A549 (cell line): ENCODE measurements at places on chromosomes 11 and 22.
A peak's percentile ranks its signal among the peaks of the same experiment; 100 is the strongest.

GRCh38 chr11:91263496-91264365, 960.9 kb upstream of the FAT3 start:
- no peak for DNase-seq

GRCh38 chr11:109785714-109786113, 307.5 kb upstream of the ZC3H12C start:
- DNase-seq, result no peak

DNA sequence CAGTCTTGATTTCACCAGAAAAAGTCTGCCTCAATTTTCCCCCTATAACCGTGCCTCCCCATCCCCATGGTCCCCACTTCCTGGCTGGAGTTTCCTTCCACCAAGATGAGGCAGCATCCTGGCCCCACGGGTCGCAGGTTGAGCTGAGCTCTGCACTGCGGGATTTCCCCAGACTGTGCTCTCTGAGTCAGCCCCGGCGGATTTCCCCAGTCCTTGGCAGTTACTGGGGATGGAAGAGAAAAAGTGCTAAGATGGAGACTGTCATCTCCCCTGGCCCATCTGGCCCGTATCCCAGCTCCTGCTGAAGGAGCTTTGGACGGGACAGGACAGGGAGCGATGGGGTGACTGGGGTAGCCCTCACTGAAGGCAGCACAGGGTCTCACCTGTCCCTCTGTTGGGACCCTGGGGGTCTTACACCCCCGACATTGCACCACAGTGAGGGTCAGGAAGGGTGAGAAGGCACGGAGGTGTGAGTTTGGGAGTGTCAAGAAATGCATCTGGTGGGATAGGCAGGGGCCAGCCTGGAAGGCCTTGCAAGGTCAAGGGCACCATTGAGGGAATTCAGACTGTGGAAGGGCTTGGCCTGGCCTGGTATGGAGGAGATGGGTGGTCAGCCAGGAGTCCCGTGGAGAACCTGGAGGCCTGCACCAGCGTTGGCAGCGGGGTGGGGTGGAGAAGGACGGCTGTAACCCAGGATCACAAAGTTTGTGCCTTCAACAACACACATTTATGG, 36.5 kb downstream of the NADSYN1 start:
- peak; percentile 23 for DNase-seq

- no peak for DNase-seq
Measured at GRCh38 chr11:82732348-82732733, 1.3 kb downstream of the FAM181B start.

- no peak for DNase-seq
Measured at GRCh38 chr22:46122980-46123693, 27.2 kb upstream of the PPARA start.

GRCh38 chr11:5891216-5891800, 1.7 kb upstream of the OR52E5 start:
- DNase-seq, result peak; percentile 10

- no peak for DNase-seq
Measured at GRCh38 chr22:43502306-43502874, 90.6 kb downstream of the MPPED1 start.

DNA sequence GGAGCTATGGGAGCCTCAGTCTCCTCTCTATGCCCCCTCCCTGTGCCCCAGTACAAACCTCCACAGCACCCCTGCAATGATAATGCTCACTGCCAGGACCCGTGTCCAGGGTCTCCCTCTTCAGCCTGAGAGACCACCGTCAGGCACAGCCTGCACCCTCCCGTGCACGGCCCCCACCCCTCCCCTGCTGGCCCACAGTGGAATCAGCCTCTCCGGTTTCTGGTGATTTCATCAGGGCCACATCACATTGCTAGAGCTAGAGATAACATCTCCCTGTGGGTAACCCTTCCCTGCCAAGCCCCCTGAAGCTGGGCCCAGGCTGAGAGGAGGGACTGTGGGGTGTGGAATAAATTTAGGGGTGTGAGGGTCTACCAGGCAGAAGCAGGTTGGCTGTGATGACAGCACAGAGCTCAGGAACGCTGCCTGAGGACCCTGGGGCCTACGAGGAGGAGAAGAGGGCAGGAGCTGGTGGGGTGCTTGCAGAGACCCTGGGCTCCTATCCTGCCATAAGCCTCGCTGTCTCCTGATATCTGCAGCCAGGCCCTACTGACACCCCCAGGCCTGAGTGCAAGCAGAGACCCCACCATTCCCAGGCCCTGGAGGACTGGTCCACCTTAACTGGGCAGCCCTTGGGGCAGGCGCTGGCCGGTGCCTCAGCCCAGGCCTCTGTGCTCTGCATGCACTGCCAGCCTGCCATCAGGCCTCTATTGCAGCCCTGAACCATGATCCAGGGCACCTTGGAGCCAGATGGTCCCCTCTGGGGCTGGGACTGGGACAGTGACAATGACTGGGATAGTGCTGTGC, at the start of gene KLHDC7B:
KLHDC7B (plus strand) TSS at position 378 of the 804 bp plus-strand sequence; CDS start at position 723, 345 bp downstream.
- DNase-seq, result no peak

DNA sequence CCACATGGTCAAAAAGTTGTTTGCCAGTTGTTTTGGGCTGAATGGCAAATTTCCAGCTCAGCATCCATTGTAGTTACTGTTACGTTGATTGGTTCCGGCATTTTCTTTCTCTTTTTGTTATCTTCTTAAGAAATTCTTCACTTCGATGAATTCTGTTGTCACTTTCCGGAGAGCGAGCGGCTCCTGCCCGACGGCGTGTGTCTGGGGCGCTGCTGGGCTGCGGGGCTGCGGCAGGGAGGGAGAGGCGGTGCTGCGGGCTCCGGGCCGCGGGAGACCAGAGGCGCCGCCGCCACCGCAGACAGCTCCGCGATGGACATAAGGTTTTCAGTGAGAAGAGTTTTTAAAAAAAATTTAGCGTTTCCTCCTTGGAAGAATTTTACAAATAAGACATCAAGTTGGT, 117.4 kb downstream of the RRM1 start:
- no peak for DNase-seq

DNA sequence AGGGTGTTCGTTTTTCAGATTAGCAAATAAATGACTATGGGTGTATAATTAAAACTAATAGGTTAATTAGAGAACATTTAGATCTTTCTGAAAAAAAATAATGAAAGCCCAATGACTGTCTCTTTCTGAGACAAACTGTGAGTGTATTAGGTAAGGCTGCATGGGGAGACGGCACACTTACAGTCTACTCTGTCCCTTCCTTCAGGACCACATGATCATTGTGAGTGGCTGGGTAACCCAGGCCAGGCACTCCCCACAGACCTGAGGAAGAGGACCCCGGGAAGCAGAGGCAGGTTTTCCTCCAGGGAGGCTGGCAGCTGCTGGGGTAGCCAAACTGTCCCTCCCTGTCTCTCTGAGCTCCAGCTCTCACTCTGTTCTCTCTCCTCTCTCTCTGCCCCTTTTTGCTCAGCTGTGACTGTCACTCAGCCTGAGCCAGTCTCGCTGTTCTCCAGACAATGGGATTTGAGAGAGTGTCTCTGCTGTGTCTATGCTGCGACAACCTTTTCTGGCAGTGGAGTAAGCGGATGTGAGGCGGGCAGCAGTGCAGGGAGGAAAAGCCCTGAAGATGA, 83.1 kb upstream of the NCAM1 start:
- DNase-seq, result no peak

DNA sequence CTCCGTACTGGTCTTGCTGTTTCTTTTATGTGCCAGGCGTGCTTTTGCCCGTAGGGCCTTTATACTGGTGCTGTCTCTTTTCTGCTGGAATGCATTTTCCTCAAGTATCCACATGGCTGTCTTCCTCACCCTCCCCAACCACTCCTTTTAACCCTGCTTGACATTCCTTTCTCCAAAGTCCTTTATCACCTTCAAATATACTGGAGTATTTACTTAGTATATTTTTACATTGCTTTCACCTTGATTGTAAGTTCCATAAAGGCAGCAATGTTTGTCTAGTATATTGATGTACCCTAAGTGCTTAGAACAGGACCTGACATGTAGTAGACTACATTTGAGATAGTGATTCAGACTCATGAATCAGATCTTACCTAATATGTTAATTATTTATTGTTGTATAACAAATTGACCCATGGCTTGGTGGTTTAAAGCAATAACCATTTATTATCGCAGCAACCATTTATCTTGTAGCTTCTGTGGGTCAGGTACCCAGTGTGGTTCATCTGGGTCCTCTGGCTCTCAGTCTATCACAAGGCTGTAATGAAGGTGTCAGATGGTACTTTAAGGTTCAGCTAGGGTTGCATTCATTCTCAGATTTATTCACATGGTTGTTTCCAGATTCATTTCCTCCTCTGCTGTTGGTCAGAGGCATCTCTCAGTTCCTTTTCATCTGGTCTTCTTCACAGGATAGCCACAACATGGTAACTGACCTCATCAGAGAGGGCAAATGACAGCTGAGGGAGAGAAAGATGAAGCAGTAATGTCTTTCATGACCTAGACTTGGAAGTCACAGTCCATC, 34.2 kb downstream of the DDX10 start:
- DNase-seq, result no peak

GRCh38 chr11:68570691-68571090, 110.1 kb downstream of the PPP6R3 start:
- DNase-seq, result no peak

GRCh38 chr11:121350314-121351082, 57.9 kb downstream of the SC5D start:
- no peak for DNase-seq

- no peak for DNase-seq
Measured at GRCh38 chr11:125201525-125202141, 37.1 kb downstream of the PKNOX2 start.

- DNase-seq, result peak; percentile 37
Measured at GRCh38 chr11:27390318-27391295, 27.6 kb upstream of the CCDC34 start.

- DNase-seq, result peak; percentile 90
Measured at GRCh38 chr11:105046898-105047579, 1.9 kb upstream of the CARD16 start.

GRCh38 chr22:31995807-31996206, 47.3 kb upstream of the SLC5A1 start:
- DNase-seq, result no peak

DNA sequence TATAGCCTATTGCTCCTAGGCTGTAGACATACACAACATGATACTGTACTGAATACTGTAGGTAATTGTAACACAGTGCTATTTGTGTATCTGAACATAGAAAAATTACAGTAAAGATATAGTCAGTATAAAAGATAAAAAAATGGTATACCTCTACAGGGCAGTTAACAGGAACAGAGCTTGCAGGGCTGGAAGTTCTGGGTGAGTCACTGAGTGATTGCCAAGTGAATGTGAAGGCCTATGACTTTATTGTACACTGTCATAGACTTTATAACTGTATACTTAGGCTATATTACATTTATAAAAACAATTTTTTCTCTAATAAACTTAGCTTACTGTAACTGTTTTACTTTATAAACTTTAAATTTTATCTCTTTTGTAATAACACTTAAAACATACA, 332.4 kb upstream of the ARHGAP42 start:
- DNase-seq, result no peak

- no peak for DNase-seq
Measured at GRCh38 chr11:91585035-91585801, 639.4 kb upstream of the FAT3 start.

GRCh38 chr11:35042913-35043312, 96.1 kb upstream of the CD44 start:
- DNase-seq, result no peak

DNA sequence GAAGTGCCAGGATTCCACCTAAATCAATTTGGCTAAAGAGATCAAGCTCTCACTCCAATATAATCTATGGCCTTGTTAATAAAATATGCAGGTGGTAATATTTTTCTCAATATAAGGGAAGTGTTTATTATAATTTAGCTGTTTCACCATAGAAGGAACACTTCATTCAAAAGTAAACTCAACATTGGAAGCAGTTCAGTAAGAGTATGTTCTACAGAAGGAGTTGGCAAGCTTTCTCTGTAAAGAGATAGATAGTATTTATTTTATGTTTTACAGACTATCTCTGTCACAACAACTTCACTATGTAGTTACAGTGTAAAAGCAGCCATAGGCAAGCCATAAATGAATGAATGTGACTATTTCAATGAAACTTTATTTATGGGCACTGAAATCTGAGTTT, 313.6 kb upstream of the ANO3 start:
- DNase-seq, result no peak

DNA sequence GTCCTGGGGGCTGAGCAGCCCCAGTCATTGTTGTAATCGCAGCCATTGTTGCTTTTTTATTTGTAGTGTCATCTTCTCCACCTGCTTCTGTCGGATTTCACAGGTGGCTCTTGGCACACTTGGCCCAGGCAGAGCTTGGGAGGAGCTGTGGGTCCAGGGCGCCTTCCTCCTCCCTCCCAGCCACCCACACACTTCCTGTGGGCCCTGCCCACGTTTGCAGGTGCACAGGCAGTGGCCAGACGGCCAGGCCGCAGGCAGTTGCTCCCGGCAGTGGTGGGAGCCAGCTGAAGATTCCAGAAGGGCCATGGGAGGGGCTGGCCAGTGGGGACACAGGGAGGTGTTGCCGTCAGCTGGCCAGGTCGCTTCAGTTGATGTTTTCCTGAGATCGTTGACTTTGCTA, 1191.9 kb downstream of the BRD1 start:
- no peak for DNase-seq

- no peak for DNase-seq
Measured at GRCh38 chr11:67347964-67348749, 5.2 kb downstream of the POLD4 start.

DNA sequence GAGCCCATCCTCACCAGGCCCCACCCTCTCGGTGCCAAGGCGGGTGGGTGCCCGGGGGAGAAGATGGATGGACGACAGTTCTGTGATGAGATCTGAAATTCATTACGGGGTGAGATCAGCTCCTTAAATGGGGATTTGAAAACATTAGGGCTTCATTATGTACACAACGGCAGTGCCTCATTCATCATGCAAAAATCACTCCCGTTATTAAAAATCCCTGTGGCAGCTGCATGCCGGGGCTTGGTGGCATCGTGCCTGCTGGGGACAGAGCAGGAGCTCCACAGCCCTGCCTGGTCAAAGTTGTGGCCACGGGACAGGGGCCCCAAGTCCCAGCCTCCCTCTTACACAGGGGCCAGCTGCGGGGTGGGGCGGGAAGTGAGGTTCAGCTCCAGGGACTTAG, 20.2 kb downstream of the OTUB1 start:
- DNase-seq, result no peak

DNA sequence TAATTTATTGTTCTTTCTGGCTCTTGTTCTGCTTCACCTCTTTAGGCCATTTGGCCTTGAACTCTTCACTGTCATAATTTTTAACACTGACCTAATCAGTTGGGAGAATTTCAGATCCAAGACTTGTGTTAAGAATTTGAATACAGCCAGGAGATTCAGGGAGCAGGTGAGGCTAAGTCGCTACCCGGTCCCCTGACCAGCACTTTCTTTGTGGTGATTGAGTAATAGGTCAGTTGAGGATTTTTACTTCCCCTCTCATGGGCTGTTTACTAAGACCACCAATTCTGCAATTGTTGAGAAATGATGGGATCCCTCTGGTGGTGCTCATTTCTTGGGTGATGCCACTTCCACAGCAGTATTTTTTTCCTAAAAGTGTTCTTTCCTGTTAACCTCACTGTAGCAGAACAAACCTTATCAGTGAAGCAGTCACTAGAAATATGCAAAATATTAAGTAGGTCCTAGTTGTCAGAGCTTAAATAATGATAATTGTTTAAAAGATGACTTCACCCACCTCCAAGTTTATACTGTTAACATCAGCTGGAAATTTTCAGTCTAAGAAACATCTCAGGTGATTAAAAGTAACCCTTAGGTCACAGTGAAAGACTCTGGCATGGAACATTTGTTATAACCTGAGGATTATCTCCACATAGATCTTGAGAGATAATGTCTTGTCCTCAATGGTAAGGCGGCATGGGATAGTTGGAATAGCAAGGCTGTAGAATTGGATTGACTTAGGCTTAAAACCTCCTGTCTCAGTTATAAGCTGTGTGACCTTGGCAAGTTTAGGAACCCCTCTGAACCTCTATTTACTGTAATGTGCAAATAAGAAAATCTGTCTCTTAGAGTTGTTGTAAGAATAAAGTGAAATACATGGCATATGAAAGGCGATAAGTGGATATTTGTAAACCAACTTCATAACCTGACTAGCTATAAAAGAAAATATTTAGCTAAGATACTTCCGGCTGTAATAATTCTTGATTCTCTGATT, 41.3 kb downstream of the POLD3 start:
- no peak for DNase-seq
